ENCODE measurements at places on chromosomes 4 and X.

GRCh38 chr4:150923945-150924344 lies 91.1 kb downstream of the LRBA start:
- DNase-seq, result no peak

GRCh38 chr4:87044511-87045233 lies 109.9 kb downstream of the AFF1 start:
- DNase-seq, result no peak

DNA sequence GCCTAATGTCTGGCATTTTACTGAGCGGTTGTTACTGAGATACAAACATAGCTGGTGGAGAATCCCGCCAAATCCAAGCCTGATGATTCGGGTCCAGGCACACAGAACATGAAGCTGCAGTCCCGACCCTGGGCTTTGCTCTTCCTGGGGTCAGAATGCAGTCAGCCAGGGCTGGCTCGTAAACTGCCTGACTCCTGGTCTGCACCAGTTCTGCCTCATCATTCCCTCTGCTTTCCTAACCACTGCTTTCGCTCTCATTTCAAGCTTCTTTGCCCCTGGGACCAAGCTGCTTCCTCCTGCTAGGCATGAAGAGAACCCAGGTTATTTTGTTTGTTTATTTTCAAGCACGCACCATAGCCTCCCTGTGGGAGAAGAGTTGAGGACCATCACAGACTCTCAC lies 39.3 kb downstream of the GATB start:
- no peak for DNase-seq

- DNase-seq, result no peak
These were observed 361.2 kb downstream of the PCDH7 start for GRCh38 chr4:31081366-31081765.

GRCh38 chrX:15170927-15171326 lies 99.0 kb downstream of the ASB9 start:
- DNase-seq, result no peak

- no peak for DNase-seq
These were observed 2595.3 kb downstream of the ARAP2 start for GRCh38 chr4:33649015-33649414.

GRCh38 chr4:77566148-77566547 lies 39.5 kb upstream of the CXCL13 start:
- DNase-seq, result no peak

DNA sequence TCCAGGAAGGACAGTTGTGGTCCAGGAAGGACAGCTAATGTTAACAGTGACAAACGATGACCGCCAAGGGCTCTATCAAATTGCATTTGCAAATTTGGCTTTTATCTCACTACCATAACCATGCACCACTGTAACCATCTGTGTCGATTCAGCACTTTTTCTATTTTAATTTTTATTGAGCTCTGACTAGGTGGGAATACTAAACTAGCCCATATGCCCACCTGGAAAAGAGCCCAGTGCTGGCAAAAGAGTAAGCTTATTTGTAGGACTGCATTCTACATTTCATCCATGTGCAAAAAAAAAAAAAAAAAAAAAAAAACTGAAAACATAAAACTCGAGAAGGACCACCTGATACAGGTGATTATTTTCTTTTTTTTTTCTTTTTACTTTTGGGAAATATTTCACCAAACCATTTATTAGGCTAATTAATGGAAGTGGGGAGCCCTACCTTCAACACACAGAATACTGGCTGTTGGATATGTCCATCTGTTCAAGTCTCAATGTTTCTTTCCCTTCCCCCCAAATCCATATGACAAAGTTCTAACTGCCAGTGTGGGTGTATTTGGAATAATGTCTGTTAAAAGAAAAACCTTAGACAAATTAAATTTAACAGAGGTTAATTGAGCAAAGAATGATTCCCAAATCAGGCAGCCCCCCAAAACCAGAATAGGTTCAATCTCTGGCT lies 99.5 kb upstream of the MXRA5 start:
- DNase-seq, result no peak

GRCh38 chr4:182303847-182304246 lies 60.6 kb downstream of the TENM3 start:
- DNase-seq, result no peak

DNA sequence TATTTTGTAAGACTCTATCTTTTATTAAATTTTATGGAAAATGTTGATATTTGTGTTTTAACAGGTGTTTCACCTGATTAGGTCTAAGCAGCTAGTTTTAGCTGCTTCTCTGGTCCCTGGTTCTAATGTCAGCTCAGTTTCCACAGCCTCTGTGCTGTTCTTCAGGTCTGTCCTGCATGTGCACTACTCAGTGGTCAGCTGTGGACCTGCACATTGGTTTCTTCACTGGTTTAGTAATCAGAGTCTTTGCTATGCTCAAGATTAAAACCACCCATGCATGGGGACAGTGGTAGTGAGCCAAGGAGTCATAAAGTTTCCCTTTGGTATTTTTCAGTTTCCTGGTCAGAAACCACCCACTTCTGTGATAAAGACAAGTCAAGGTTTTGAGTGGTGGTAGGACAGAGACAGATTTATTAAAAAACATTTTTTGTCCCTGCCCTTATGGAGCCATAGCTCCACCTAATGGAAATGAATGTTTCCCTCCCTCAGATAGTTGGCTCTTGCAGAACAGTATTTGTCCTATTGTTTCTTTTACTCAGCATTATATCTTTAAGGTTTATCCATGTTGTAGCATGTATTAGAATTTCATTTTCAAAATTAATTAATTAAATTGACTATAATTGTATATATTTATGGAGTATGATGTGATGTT lies 36.8 kb upstream of the VBP1 start:
- no peak for DNase-seq

DNA sequence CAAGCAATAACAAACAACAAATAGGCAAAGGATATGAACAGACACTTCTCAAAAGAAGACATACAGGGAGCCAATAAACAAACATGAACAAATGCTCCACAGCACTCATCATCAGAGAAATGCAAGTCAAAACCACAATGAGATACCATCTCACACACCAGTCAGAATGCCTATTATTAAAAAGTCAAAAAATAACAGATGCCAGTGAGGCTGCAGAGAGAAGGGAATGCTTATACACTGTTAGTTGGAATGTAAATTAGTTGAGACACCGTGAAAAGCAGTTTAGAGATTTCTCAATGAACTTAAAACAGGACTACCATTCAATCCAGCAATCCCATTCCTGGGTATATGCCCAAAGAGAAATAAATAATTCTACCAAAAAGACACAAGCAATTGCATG lies 129.8 kb upstream of the MAGEB2 start:
- DNase-seq, result no peak

GRCh38 chr4:13325744-13326143 lies 158.4 kb downstream of the RAB28 start:
- no peak for DNase-seq

- no peak for DNase-seq
These were observed 4.7 kb upstream of the KLF3 start for GRCh38 chr4:38659346-38659745.

GRCh38 chrX:124504111-124504983 lies 158.0 kb downstream of the SH2D1A start:
- no peak for DNase-seq

DNA sequence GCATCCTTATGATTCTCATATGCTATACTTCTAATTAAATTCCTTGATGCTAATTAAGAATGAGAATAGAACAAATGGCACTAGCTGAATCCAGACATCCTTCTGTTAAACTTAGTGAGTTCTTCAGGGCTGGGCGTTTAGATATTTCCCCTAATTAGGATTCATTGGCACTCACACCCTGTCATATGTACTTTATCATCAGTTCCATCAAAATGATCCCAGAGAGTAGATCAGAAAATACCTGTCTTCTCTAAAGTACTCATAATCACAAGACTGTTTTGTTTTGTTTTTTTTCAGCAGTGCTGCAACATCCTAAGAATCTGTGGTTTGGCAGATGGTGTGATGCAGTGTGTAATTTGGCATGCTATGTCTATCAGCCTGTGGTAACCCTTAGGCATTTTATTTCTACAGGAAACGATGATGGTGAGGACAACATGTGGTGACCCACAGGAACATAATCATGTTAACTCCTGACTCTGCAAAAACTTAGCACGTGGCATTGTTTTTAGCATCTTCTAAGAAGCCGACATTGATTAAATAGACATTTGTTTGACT lies 2528.4 kb downstream of the ARAP2 start:
- DNase-seq, result no peak

DNA sequence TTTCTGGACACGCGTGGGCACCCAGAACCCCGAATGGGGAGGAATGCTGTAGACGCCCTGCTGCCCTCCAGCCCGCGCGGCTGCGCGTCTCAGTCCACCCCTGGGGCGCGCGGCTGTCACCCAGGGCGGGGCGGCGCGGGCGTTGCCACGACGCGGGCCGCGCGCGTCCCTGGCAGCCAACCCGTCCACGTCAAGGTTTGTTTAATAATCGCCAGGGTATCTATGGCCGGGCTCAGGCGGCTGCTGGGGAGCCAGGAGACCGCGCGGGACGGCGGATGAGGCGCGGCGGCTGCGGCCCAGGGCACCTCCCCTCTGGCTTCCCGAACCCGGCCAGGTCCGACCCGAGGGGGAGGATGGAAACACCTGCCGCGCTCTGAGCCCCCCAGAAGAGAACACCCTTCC lies at the start of gene SPATA18:
SPATA18 (plus strand) TSS at position 92 of the 402 bp plus-strand sequence. CDS start 401 bp downstream, outside the sequence.
- peak; percentile 39 for DNase-seq

- DNase-seq, result no peak
These were observed 118.8 kb upstream of the PCDH18 start for GRCh38 chr4:137651128-137651527.

- peak; percentile 33 for DNase-seq
These were observed at the start of gene PPP2R2C for GRCh38 chr4:6472387-6473263. Gene PPP2R2C, minus strand, starts transcription at chr4:6472614. Its CDS starts 385 bp downstream, at chr4:6472229.

GRCh38 chrX:152725409-152725808 lies 8.1 kb downstream of the CSAG1 start:
- no peak for DNase-seq
